ENCODE measurements at places on chromosomes 1 and 21.
A peak's percentile ranks its signal among the peaks of the same experiment; 100 is the strongest.

DNA sequence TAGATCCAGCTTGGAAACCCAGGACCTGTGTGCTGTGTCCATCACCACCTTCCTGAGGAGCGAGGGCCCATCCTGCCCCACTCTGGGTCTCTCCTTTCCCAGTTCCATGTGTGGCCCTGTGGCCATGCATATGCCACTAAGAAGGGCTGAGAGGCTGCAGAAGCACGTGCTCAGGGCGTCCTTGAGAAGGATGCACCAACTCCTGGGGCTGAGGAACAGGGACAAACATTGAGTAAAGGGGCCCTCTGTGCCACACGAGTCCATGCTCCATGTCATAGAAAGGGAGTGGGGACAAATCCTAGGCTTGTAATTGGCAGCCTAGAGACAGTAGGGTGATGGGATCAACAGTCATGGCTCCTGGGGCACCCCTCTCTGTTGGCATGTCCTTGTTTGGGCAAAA lies 8.4 kb downstream of the ETV3L start:
- DNase-seq, result no peak

DNA sequence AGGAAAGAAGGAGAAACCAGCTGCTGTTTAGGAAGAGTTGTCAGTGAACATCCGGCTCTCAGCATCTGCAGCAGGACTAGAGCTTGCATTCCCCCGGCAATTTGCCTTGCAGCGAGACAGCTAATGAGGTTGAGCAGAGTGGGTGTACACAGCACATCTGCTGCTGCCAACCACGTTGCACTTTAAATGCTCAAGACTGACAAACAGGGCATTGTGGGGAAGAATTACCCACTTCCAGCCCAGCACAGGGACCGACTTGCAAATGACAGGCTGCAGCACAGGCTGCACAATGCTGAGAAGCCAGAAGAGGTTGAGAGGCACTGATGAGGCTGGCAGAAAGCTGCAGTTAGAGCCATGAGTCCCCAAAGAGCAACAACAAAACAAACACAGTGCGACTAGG lies 47.5 kb upstream of the PLA2G2C start:
- peak; percentile 64 for DNase-seq

DNA sequence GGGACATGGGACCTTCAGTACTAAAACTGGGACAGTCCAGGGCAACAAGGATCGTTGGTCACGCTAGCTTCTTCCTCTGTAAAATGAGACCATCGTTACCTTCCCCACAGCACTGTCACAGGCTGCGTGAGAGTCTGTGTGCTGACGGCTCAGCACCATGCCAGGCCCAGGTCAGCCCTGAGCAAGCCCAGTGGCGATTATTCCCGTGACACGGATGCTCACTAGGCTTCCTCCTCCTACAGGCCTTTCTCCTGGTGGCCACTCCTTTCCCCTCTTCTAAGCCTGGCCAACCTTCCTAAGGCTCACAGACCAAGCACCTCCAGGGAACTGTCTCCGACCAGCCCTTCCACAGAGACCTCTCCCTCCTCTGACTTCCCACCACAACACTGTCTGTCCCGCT lies 69.3 kb upstream of the RUNX3 start:
- DNase-seq, result peak; percentile 9

GRCh38 chr1:53311702-53312305 lies 16.1 kb downstream of the LRP8 start:
- DNase-seq, result no peak

GRCh38 chr1:12730156-12730555 lies 14.2 kb downstream of the AADACL3 start:
- no peak for DNase-seq

GRCh38 chr1:50700214-50700613 lies 259.9 kb downstream of the FAF1 start:
- DNase-seq, result no peak

GRCh38 chr1:9343269-9343668 lies 50.6 kb downstream of the SPSB1 start:
- DNase-seq, result no peak

DNA sequence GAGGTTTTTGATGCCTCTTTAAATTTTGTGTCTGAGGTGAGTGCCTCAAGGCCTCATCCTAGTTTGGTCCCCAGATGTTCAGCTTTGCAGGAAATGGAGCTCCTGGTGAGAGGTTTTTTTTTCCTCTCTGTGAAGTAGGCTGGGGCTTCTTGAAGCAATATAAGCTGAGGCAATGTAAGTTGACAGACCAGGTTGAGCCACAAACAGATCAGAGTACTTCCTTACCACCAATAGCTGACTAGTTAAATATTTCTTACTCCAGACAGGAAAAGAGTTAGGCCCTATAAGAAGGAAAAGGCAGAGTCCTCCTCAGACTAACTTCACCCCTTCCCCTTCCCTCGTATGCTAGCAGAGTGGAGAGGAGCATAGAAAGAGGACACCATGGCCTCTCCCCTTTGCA lies 341.0 kb downstream of the LMO4 start:
- no peak for DNase-seq

GRCh38 chr21:44551340-44551961 lies at the start of gene KRTAP10-2:
KRTAP10-2 (minus strand) TSS chr21:44551505; CDS start chr21:44551458, 47 bp downstream.
- DNase-seq, result no peak

- no peak for DNase-seq
Observed at GRCh38 chr1:87120779-87121178, 206.3 kb downstream of the HS2ST1 start.

DNA sequence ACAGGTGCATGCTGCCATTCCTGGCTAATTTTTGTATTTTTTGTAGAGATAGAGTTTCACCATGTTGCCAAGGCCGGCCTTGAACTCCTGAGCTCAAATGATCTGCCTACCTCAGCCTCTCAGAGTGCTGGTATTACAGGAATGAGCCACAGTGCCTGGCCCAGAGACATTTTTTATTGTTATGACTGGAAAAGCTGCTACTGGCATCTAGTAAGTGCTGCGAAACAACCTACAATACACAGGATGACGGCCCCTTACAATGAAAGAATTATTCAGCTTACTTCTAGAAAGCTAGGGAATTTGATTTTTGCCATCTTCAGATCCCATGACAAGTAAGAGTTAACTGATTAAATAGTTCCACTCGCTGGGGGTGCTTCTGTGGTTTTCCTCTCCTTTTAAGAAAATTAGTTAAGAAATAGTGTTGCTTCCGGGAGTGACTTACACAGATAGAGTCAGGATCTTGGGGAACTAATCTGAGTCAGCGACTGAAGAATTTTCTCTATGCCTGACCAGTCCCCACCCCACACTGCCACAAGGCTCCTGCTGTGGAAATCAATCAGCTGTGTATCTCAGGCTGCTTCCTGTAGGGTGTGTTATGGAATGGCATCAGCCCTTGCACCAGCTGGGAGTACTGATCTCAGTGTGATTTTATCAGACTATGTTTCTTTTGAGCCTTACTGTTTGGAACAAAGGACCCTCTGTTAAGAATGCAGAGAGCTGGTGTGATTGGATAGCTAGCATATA lies 93.0 kb upstream of the BMP8A start:
- DNase-seq, result no peak

DNA sequence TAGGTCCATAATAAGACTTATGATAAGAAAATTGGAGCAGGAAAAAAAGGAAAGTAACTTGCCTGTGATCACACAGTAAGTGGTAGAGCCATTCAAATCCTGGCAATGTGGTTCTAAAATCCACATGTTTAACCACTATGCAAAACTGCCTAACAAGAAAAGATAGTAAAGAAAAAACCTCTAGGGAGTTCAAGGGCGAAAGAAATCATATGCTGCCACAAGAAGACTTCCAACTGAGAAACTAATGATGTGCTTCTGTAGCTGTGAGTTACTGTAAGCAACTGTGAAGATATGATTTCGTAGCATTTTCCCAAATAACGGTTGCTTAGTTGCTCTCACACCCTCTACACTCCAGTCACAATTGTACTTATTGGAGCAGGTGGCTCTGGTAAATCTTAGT lies 20.9 kb upstream of the LYPLAL1 start:
- DNase-seq, result no peak

- no peak for DNase-seq
Observed at GRCh38 chr1:86430376-86430775, 6.4 kb downstream of the CLCA2 start.

DNA sequence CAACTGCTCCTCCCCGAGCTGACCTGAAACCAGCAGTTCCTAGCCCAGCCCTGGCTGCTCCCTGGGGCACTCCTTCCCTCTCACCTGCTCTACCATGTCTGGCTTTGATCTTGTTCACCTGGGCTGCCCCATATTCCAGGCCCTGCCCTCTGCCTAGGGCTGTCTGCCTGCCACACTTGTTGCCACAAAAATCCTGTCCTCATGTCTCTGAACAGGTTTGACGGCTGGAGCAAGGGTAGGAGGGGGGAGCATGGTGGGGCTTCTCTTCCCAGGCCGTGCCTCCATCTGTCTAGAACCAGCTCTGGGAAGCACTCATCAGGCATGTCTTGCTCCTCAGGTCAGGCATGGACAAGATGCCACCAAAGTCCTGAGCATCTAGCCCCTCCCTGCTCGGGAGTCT lies 44.3 kb upstream of the WNT2B start:
- DNase-seq, result no peak

DNA sequence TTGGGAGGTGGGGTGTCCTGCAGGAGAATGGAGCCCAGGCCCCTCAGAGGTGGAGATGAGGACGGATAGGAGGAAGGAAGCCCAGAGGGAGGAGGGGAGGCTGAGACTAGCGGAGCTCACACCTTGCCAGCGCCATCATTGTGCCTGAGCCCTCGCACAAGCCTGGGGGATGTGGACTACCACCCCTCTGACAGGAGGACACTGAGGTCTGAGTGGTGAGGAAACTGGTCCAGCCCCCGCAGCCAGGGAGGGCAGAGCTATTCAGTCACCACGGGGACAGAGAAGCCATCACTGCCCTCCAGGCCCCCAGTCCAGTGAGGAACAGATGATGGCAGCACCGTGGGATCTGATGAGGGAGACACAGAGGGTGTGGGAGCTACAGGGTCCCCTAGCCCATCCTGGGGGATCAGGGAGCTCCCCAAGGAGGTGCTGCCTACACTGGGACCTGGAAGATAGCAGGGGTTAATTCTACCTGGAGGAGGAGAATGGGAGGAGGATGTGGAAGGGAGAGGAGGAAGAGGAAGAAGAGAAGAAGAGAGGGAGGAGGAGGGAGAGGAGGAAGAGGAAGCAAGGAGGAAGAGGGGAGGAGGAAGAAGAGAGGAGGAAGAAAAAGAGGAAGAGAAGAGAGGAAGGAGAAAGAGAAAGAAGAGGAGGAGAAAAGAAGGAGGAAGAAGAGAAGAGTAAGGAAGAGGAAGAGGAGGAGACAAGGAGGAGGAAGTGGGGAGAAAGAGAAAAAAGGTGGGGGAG lies 31.0 kb downstream of the MATN1 start:
- no peak for DNase-seq

DNA sequence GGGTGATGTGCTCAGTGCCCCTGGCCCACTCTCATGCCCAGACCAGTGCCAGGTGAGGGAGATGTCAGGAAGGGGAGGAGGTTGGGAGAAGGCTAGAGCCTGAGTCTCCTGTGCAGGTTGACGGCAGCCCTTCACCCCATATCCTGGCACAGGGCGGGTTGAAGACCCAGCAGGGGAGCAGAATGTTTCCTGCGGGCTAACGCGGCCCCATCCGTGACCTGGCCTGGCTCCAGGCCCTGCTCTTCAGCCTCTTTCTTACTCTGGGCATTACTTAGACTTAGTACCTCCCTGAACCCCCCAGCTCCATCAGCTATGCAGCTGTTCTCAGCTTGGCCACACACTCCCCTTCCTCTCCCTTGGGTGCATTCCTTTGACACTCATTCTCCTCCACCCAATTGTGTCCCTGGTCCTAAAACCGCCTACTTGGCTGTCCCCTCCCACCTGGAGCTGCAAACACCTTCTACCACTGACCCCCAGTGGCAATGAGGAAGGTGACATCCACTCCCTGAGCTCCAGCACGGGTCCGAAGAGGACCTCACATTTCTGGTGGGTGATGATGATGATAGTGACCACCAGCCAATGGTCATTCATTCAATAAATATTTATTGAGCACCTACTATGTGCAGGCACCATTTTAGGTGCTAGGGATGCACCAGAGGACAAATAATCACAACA lies 179.0 kb downstream of the PTPRU start:
- DNase-seq, result no peak

GRCh38 chr1:179303200-179303785 lies 9.7 kb downstream of the SOAT1 start:
- DNase-seq, result no peak

GRCh38 chr1:184987696-184988095 lies 13.4 kb upstream of the NIBAN1 start:
- no peak for DNase-seq

DNA sequence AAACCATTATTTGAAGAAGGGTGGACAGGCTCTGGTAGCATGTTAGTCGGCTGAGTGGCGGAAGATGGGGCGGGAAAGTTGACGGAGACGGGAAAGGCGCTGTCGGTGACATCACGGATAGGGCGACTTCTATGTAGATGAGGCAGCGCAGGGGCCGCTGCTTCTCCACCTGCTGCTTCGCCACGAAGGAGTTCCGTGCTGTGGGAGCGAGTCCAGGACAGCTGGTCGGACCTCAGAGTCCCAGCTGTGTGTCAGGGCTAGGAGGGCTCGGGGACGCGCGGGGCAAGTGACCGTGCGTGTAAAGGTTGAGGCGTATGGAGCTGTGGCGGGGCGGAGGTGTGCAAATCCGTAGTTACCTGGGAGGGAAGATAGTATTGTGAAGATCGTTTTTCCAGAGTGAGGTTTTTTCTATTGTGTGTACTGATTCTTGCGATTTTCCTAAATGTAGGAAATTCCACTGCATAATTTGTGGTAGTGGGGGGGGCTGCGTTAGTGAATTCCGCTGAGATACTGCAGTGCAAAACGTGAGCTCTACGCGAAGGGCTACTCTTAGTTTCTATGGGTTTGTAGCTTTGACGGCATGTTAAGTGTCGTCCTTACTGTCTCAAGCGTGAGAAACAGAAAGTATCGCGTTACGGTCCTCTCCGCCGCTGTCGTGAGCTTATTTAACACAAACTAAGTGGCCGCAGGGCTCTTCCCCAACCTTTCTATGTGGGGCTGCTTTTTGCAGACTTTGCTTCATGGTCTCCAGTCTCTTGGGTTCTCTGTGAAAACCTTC lies 111.2 kb upstream of the NBPF11 start:
- DNase-seq, result peak; percentile 57

DNA sequence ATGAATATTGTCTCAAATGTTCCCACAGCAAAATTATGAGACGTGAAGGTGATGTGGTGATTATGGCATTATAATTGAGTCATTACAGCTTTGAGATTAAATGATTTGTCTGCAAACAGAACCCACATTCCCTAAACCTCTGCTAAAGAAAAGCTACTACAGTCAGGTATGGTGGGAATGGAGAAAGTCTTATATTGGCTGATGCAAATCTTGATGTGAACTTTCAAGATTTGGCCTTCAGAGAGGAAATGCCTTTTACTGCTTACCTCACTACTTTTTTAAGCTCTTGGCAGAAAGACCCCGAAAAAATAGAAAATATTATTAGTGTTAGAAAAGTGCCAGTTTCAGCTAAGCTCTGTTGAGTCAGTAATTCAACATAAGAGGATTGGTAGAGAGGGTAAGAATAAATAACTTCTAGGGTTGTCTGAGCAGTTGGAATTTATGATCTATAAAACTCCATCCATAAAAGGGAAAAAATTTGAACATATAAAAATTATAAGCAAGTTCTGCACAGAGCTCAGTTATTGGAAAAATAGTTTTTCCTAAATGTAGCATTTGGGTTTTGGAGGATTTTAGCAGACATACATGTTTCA lies 47.8 kb upstream of the RGS5 start:
- DNase-seq, result no peak
